ENCODE measurements at places on chromosomes 6 and 20.

GRCh38 chr6:112979830-112980229, 632.7 kb downstream of the RFPL4B start:
- no peak for DNase-seq

DNA sequence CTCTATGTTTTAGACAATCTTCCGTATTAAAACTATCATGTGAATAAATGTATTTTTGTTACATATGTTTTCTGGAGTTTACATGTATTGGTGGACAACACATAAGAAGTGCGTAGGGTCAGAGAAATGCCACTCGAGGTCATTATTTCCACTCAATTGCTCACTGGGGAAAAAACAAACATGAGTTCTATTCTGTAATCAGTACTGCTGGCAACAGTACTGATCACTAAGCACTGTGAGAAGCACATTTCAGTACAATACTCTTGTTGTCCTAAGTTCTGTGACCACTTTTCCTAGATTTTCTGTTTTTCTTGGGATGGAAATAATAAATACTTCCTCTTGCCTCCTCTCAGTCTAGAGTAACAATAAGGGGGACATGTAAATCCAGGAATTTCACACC, 44.5 kb downstream of the UST start:
- DNase-seq: no peak

DNA sequence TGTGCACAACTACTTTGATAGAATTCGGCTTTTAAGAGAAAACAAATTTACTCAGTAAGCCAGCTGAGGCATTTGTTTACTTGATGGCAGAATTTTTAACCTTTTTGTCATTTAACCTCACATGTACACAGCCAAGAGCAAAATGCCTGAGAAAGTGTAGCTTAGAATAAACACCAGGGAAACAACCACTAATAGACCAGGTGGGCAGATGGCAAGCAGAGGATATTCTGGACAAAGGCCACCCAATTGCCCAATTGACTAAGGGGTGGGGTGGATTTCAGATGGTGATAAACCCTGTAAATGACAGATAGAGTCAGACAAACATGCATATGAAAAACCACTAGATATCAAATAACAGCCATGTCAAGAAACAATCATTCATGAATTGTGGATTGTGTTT, 190.7 kb upstream of the FBXL4 start:
- DNase-seq: no peak

DNA sequence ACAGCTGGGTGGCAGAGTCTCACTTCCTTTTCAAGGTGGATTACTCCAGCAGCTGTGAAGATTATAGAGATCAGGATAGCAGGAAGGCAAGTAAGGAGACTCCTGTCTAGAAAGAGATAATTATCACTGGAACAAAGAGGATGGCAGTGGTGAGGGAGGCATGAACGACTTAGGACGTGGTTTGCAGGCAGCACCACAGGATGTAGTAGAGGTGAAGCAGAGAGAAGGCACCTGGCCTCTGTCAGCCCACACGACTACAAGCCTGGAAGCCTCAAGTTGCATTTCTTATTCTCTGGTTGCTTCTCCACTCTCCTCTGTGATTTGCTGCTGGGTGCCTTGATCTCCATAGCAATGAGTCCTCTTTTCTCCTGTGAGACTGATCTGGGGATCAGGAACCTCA, 62.7 kb downstream of the TSHZ2 start:
- no peak for DNase-seq

DNA sequence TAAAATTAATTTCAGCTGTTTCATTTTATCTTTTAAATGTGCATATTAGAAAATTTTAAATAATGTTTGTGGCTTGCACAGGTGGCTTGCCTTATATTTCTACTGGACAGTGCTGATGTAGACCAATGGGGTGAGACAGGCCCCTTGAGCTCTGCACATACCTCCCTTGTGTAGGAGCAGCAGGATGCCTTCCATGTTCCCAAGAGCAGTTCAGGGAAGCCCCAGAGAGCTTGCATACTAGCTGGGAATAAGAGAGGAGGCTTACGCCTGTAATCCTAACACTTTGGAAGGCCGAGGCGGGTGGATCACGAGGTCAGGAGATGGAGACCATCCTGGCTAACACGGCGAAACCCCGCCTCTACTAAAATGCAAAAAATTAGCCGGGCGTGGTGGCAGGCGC, 61.4 kb downstream of the RFPL4B start:
- DNase-seq: no peak

DNA sequence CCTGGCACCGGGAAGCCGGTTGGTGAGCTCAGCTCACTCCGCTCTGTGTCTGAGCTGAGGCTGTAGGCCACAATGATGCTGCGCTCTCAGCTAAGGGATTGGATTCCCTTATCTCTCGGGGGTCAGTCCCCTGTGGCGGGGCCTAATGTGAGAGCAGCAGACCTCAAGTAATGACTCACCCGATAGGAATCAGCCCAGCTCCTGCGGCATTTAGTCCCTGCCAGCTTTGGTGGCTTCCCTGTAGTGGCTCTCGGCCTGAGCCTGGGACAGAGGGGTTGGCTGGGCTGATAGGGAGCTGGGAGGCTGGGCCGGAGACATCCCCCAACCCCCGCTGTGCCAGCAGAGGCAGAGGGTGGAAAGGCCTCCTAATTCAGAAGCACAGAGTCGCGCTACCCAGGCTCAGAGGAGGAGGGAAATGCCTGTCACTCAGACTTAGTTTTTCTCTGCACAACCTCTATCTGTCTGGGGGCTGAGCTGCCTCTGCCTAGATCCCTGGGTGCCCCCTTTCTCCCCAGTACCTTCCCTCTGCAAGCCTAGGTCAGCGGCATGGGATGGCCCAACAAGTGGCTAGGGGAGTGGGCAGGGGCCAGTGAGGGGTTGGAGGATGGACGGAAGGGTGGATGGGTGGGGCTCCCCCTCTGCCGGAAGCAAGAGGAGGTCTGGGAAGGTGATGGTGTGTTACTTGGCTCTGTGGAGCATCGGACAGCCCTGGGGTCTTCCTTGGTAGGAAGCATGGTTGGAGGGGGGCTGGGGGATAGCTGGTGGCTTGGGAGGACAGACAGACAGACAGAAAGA, 92.2 kb downstream of the CDH22 start:
- no peak for DNase-seq

GRCh38 chr6:138498629-138499302, 528 bp downstream of the NHSL1 start:
- no peak for DNase-seq

- no peak for DNase-seq
These were observed 27.1 kb downstream of the CDYL start for GRCh38 chr6:4803343-4803744.

DNA sequence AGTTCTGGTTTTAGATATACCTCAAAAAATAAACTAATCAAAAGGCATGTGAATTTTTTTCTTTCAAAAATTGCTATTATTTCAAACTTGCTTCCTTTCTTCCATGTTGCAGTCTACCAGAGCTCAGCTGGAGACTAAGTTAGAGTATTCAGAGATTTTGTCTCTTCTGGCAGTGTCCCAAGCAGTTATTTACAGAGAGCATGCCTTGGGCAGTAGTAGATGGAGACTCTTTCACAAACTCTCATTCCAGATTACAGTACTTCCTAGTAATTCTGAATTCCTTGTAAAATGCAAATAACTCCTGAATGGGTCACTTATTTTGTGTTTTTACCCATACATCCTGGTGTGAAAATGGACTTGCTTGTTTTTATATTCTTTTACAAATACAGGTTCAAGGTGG, 703.4 kb downstream of the EPHA7 start:
- no peak for DNase-seq

DNA sequence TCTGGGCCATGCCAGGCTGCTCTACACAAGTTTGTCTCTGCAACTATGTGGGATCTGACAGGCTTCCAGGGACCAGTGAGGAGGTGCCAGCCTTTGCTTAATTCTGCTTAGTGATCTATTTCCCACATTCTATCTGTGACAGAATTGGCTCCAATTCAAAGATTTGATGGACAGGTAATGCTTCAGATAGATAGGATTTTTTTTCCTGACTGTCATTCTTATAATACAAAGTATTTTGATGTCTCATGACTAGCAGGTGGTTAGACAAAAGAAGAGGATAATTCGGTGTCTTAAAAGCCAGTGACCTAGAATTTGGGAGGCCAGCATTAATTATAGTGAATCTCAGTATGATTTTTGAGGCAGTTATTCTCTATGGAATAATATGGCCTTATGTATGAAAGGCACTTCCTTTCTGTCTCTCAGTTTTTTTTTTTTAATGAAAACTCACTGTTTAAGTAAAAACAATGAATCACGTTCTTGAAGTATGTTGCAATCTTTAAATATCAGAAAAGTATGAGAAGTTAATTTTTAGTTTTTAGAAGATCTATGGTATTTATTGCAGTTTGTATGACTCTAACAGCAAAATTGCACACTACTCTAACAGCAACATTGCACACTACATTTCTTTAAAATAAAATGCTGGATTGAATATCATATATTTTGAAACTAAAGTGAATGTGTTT, 43.7 kb downstream of the TMEM200A start:
- no peak for DNase-seq
